ENCODE measurements at places on chromosomes 13 and 19.

- no peak for DNase-seq
Observed at GRCh38 chr13:31761951-31762350, 22.6 kb downstream of the RXFP2 start.

GRCh38 chr13:104196611-104197010, 1130.4 kb upstream of the SLC10A2 start:
- DNase-seq, result no peak

- no peak for DNase-seq
Observed at GRCh38 chr13:22240716-22241115, 569.8 kb downstream of the FGF9 start.

GRCh38 chr19:35437406-35437951, 10.6 kb upstream of the FFAR2 start:
- DNase-seq, result no peak

GRCh38 chr13:36493046-36493445, 60.8 kb downstream of the CCNA1 start:
- no peak for DNase-seq

- DNase-seq, result no peak
Observed at GRCh38 chr19:38239816-38240215, 15.8 kb upstream of the DPF1 start.

- no peak for DNase-seq
Observed at GRCh38 chr13:25280396-25280795, 6.9 kb downstream of the MTMR6 start.

GRCh38 chr13:110890279-110891165, 24.3 kb downstream of the ANKRD10 start:
- no peak for DNase-seq

DNA sequence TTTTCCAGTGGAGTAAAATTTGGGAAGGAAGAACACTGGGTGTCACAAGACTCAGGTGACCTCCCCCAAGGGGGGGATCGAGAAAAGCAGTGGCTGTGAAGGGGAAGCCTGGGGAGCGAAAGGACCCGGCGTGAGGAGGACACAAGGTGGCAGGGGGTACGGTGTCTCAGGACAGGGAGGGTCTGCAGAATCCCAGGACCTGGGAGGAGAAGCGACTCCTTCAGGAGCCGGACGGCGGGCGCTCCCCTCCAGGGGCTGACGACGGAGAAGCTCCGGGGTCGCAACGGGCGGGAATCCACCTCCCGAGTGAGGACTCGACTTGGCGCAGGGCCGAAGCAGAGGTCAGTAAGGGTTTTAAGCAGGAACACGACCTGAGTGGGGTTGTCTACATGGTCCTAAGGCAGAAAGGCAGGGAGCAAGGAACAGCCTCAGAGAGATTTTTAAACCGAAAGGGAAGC, 529 bp downstream of the ZNF836 start:
- DNase-seq, result no peak

DNA sequence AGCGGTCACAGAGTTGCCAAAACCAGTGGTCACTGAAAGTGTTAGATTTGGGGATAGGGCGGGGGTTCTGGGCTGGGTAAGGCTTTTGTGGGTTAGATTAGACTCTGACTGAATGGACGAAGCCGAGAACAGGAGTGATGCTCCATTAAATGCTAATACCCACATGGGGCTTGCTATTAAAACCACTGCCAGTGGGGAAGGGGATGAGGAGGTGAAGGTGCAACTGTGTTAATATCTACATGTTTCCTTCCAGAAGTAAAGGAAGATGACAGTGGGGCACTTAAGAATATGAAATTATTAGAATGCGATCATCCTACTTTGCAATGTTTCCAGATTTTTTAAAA, 573 bp upstream of the ZNF614 start:
- no peak for DNase-seq

DNA sequence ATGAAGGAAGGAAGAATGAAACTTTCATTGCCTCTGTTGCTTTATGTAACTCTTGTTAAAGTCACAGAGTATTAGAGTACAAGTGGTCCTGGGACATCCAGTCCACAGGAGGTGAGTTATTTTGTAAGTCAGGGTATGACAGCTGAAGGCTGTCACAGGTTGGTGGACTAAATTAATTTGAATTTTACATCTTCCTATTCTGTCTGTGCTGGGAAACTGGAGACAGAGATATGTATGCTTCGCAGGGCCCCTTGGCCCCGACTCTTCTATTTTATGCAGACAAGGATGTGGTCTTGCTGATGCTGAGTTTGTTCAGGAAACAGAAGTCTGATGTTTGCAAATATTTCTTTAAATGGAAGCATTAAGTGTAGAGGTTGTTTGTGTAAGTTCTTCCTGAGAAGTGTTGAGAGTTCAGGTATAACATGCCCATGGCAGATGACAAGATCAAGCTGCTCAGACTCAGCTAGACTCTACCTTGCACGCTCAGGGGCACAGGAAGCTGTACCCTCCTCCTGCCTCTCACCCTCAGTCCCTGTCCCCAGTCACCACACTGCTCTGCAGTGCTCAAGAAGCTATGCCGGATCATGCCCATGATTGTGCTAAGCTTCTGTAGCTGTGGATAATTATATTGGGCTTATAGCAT, 23.4 kb downstream of the RASL11A start:
- peak; percentile 88 for DNase-seq

- DNase-seq, result no peak
Observed at GRCh38 chr13:71611292-71611691, 255.7 kb downstream of the DACH1 start.

GRCh38 chr13:114151565-114152284, 19.3 kb upstream of the RASA3 start:
- DNase-seq, result peak; percentile 58

DNA sequence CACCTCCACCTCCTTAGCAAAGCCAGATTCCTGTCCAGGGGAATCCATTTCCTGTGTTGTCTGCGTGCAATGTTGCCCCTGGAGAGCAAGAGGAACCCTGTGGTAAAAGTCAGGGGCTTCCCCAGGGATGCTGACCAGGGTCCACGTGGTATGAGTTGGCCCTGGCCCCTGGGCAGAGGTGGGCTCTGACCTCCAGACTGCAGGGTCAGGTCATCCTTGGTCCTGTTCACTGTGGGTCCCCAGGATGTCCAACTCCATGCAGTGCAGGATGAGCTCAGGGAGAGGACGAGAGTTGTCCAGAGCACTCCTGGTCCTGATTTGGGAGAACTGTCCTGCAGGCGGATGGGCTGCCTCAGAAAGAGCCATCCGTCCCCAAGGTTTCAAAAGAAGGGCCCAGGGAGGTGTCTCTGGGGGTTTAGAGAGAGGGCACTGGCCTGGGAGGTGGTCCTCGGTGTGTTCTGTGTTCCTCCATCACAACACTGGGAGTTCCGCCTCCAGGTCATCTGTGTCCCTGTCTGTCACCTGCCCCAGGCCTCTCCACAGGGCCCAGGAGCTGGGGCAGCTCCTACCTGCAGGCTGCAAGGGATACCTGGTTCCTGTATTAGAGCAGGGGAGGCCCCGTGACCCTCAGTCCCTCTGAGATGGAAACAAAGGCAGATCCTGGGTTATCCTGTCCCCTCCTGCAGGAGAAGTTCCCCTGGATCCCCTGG, 1.2 kb upstream of the CEACAM4 start:
- no peak for DNase-seq

- no peak for DNase-seq
Observed at GRCh38 chr13:51349016-51349415, 9.5 kb downstream of the SERPINE3 start.
